ENCODE measurements at places on chromosomes 1 and 21.
A peak's percentile ranks its signal among the peaks of the same experiment; 100 is the strongest.

GRCh38 chr1:85450832-85451231, 14.1 kb downstream of the DDAH1 start:
- no peak for DNase-seq

GRCh38 chr1:87915771-87916170, 587.1 kb downstream of the LMO4 start:
- no peak for DNase-seq

- DNase-seq, result peak; percentile 27
Measured at GRCh38 chr1:154221278-154222001, 685 bp downstream of the UBAP2L start.

DNA sequence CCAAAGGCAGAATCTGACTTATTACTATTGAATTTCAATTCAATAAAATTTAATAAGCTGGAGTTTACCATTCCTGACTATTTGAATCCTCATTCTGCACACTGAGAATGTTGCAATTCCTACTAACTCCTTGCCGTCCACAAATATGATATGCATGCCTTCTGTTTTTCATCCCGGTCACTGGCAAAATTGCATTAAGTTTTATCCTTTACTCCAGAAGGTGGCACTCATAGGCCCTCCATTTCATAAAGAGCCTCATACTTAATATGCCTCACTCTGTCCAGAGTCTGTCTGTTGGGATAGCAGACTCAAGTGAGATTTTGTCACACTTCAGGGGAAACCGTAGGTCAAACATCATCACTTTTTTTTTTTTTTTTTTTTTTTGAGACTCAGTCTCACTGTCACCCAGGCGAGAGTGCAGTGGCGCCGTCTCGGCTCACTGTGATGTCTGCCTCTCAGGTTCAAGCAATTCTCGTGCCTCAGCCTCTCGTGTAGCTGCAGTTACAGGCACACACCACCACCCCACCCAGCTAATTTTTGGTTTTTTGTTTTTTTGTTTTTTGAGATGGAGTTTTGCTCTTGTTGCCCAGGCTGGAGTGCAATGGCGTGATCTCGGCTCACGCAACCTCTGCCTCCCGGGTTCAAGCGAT, 27.3 kb downstream of the F11R start:
- peak; percentile 25 for DNase-seq

- peak; percentile 62 for DNase-seq
Measured at GRCh38 chr1:201309416-201309815, 26.1 kb downstream of the PKP1 start.

DNA sequence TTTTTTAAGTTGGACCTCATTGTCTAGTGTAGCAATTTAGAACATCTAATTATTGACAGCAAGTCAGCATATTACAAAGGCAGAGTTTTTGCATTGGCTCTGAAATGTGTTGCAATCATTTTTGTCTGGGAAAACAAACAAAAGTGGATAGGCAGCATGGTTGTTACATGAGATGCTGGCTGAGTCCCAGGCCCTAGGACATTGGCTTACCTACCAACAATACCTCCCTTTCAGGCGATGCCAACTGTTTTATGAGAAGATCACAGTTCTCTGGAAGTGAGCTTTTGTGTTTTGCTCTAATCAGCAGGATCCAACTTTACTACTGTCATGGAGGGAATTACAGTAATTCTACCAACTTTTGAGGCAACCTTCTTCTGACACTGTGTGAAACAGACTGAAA, 71.5 kb upstream of the CXADR start:
- DNase-seq, result peak; percentile 34

DNA sequence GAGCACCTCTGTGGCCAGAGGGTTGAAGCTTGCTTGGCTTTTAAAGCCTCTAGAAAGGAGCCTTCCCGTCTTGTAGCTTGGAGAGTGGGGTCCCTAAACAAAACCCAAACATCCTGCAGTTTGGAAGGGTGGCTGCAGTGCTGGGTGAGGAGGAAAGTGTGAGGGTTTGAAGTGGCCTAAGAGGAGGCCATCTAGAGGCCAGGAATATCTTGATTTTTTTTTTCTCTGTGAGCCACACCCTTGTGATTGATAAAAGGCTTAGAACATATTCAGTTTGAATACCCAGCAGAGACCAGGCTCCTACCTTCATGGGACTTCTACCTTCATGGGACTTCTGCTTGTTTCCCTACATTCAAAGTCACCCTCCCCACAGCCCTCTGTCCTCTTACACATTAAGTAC, 37.3 kb upstream of the PIGV start:
- DNase-seq, result no peak

DNA sequence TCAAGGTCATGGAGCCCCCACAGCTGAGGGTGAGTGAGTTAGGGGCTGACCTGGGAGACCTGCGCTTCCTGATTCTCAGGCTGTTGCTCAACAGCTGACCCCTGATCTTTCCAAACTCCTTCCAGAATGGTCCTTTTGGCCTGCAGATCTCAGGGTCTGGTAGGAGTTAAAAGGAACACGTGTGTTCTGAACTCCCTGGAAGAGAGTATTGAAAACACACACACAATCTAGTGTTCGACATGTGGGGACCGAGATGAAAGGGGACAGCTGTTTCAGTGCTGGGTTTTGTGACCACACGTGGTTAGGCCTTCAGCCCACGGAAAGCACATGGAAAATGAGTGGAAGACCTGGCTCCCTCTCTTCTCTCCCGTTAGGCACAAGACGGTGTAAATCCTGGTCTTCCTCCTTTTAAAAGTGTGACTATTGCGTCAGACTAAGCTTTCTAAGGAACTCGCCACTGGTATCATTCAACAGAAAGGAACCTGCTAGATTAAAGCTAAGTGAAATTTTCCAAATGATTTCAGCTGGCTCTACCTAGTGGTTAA, 49.6 kb downstream of the RUNX1 start:
- no peak for DNase-seq

GRCh38 chr1:151819976-151820623, 11.5 kb downstream of the RORC start:
- DNase-seq, result peak; percentile 15

DNA sequence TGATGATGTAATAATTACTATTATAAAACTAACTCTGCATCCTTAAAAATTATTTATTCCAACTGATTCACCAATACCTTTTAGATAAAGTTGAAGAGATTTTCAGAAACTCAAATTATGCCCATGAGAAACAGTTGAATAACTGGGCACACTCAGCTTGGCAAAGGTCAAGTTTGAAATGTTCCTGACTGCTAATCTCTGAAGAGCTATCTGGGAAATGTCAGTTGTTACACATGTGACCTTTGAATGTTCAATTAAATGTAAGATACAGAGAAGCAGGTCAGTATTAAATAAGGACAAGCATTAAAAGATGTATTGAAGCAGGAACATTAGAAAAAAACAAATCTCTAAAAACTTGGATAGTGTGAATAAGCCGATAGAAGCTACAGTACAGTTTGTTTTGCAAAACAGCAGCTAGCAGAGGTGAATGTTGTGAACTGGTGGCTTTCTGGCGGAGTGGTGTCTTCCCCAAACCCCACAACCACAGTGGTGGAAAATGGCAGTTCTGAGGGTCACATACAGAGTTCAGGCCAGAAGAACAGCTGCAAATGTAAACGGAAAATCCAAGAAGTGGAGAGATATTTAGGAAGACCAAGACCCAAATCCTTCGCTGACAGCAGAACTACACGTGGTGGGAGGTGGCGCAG, 61.9 kb upstream of the SLC5A9 start:
- DNase-seq, result no peak
